Cortex of kidney (tissue), 1 donor: ENCODE measurements at places on chromosomes 2 and 18.

- DNase-seq, result peak; percentile 8
Observed at GRCh38 chr2:117835990-117836760, 21.7 kb downstream of the DDX18 start.

- no peak for DNase-seq
Observed at GRCh38 chr2:28452534-28453081, 43.3 kb upstream of the PLB1 start.

DNA sequence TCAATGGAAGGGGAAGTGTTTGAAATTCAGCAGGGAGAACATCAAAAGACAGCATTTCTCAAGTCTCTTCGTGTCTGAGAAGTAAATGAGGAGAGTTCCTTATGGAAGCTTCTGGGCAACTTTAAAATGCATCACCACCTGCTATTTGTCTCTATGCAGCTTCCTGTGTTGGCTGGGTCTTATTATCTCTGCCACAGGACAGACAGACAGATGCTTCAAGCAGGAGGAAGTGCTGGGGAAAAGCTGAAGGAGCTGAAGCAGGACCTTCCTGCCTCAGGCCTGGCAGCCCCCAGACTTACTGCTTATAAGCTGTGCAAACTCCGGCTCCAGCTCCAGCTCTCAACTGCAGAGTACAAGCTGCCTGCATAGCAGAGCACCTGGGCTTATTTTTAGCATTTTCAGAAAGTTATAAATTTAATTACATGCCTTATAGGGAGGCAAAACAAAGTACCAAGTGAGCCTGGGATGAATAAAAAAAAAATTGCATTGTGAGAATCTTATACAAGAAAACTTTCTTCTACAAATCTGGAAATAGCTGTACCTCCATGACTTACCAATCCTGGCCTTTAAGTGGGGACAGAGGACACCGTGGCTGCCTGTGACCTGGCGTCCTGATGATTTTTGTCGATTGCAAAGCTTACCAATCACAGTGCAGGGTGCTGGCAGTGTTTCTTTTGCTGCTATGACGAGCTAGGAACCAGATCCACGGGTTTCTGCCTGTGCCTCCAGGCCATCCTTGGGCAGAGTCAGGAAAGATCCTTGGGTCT is 206.3 kb downstream of the SEPTIN10 start:
- no peak for DNase-seq

DNA sequence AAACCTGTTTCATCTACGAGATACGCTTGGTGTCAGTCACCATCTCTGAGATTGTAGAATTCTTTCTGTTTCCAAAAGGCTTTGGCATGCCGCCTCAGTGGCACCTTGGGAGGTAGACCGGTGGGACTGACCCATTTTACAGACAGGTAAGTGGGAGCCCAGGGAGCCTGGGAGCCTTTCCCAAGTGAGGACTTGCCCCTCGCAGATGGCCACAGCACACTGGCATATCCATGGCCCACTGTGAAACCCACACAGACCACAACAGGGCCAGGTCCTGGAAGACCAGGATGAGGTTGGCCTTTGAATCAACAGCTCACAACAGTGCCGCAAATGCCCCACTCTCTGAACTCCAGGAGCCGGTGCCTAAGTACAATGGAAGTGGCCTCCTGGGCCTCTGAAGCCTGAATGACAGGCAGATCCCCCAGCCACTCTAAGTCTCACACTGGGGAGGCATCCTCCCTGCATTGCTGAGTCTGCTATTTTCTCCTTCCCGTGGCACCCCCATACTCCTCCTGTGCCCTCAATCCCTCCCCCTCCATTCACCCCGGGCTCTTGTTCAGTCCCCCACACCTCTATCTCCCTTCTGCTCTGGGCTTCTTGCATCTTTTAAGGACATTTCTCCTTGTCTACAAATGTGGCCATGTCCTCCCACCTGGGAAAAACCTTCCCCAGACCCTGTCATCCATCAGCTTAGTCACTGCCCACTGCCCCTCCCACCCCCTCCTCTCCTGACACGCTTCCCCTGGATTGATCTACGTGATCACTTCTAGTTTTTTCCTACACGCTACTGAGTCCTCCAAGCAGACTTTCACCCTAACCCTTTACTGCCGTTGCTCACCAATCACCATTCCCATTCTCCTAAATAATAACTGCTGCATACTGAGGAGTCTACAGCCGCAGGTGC is 26.2 kb downstream of the CENPA start:
- no peak for DNase-seq

DNA sequence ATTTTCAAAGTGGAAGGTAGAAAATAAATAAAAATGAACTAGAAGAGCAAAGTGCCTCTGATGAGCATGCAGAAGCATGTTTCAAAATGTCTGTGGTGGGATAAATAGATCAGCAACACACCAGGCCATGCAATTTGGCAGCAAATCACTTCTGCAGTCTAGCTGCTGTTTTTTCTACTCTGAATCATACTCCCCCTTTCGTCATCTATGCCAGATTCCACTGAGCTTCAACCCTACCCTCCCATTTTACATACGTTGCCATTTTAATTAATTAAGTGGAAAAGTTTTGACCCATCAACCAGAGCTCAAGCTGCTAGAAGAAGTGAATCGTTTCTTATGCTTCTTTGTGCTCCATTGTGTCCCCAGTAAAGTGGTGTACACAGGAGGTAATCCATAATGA is 79.3 kb downstream of the NRXN1 start:
- DNase-seq, result no peak

- DNase-seq, result no peak
Observed at GRCh38 chr2:96872591-96873349, 2.9 kb upstream of the SEMA4C start.

DNA sequence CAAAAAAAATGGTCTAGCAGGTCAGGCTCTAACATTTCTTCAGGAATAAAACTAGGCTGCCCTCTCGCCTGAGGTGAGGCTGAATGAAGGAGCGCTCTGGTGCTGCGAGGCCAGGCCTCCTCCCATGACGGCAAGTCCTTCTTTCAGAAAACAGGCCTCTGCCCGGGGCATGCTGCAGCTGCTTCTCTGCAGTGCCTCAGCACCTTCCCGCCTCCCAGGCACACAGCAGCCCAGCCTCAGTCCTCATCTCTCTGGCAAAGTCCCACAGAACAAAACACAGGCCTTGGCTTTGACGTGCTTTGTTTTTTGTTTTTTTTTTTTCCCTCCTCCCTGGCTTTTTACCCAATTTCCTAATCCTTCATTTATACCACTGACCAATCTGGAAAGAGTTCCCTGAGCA is 74.8 kb downstream of the BCL11A start:
- DNase-seq, result no peak

GRCh38 chr2:144132357-144132756 is 387.6 kb downstream of the ZEB2 start:
- DNase-seq, result no peak

DNA sequence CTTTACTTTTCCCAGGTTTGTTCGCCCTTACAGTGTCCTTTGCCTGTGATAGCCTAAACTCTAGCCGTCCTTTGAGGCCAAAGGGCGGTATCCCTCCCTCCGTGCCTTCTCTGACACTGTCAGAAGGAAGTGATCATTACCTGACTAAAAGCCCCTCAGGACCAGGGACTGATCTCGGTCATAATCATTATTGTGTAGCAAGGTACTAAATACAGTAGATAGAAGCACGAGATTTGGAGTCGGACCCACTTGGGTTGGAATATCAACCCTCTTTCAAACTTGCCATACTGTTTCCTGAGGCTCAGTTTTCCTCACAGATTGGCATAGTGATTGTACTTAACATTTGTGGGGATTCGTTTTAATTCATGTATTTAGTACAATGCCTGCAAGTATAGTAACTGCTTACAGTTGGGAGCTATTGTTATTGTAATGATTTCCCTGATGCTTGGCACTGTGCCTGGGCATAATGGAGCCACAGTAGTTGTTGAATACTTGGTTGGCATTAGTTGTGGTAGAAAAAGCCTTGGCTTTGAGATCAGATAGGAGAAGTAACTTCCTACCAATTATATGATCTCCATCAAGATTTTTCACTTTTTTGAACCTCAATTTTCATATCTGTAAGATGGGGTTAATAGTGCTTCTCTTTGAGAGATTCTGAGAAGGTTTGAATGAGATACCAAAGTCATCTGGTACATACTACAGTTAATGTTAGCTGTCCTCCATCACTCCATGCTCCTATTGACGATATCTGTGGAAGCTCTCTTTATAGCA is 836 bp downstream of the STK11IP start:
- DNase-seq, result no peak

GRCh38 chr18:14577971-14578370 is 34.6 kb upstream of the POTEC start:
- DNase-seq, result no peak
